ENCODE measurements at places on chromosomes 2 and 18.

- peak; percentile 42 for DNase-seq
Observed at GRCh38 chr2:208072250-208072892, 47.0 kb upstream of the PLEKHM3 start.

GRCh38 chr18:11885278-11885947, 22.7 kb downstream of the MPPE1 start:
- DNase-seq: no peak

DNA sequence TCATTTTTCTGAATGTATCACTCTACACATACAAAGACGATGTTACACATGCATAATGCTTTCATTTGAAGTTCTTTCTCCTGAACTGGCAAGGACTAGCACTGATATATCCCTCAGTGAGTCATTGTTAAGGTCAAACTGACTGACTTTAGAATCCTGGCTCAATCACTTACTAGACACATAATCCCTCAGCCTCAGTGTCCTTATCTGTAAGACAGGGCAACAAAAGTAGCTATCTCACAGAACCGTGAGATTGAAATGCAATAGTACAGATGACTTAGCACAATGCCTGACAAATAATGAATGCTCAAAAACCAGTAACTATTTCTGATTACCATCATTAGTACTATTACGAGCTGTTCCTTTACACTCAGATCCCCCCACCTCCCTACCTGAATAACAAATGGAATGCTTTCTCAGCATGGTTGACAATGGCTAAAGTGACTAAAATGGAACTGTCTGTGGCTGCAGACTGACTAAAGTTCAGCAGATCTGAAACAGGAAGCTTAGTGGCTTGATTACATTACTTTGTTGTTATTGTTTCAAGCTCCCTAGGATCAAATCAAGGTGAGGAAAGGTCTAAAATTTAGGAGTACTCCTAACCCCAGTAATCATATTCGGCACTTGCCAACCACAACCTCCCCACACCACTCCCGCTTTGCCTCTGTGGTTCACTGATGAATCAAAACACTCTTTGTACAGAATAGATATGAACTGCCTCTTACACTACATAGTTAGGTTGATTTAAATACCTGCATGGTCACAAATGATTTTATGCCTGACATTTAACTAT, 35.8 kb upstream of the CACNB4 start:
- DNase-seq: no peak

DNA sequence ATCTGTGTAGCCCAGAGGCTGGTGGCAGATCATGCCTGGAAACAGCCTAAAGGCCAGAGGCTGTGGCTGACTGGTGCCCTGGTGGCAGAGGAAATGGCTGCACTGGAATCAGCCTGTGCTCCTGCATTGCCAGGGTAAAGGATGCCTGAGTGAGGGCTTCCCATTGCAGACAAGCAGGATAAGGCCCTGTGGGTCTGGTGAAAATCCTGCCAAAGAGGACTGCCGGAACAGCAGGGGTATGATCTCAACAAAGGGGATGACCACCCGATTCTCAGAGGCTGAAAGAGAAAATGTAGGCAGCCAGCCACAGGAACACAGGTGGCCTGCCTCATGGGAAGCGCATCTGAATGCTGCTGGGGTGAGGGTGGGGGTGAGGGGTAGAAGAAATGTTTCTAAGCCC, 48.2 kb downstream of the FBXO48 start:
- DNase-seq: no peak

DNA sequence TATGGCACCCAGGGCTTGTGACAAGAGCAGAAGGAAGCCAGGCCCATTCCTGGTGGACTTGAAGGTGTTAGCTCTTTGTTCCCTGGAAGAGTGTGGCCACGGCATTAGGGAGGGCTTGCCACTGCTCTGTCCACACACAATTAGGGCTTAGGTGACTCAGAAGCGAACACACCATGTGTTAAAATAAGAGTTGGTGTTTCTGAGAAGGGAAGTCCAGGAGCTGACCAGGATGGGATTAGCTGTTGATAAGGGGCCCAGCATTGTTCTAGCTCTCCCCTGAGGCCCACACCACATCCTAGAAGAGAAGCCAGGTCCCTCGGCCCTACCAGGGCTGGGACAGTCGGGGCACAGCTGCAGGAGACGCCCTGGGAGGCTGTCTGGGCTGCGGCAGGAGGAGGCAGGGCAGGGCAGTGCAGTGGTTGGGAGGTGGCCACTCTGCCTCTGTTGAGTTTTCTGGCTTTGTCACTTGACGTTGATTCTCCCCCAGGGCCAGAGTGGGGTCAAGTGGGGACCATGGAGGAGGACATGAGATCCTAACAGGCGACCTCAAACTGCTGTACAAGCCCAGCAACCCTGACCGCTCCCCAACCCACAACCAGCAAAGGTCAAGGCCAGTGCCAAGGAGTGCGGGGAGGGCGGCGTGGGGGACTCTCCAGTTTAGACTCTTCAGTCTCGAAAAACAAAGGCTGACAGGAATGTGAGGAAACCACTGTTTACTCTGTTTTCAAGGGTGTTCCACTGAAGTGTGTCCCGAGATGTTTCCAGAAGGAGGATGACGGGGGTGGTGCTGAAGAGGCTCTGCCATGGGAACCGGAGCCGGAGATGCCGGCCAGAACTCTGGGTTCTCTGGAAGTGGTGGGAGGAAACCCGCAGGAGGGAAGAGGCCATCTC, 16.8 kb downstream of the GNLY start:
- DNase-seq: no peak

GRCh38 chr2:75949385-75950030, 238.8 kb upstream of the GCFC2 start:
- DNase-seq: no peak

DNA sequence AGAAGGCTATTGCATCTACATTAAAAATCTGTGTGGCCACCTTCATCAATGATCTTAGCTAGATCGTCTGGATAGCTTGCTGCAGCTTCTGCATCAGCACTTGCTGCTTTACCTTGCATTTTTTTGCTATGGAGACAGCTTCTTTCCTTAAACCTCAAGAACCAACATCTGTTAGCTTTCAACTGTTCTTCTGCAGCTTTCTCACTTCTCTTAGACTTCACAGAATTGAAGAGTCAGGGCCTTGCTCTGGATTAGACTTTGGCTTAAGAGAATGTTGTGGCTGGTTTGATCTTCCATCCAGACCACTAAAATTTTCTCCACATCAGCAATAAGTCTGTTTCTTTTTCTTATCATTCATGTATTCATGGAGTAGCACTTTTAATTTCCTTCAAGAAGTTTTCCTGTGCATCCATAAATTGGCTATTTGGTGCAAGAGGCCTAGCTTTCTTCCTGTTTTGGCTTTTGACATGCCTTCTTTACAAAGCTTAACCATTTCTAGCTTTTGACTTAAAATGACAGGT, 54.4 kb upstream of the MAP4K4 start:
- DNase-seq: no peak

DNA sequence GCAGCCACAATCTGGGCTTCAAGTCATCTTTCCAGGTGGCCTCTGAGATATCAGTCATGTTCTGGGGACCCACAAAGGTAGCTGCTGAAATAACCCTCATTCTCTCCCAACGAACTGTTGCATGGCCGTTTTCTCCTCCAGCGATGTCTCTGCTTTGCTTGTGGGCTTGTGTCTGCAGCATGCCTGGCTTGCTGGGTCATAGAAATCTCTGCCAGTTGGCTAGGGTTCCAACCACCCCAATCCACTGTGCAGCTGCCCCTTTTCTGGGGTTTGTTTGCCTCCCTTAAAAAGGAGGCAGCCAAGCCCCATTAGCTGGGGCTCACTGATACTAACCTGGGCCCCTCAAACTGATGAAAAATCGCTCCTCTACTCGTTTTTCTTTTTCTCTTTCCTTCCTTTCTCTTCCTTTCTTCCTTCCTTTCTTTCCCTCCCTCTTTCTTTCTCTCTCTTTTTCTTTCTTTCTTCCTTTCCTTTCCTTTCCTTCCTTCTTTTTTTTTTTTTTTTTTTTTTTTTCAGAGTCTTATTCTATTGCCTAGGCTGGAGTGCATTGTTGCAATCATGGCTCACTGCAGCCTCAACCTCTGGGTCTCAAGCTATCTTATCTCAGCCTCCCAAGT, 680.0 kb downstream of the EPHA4 start:
- DNase-seq: no peak

DNA sequence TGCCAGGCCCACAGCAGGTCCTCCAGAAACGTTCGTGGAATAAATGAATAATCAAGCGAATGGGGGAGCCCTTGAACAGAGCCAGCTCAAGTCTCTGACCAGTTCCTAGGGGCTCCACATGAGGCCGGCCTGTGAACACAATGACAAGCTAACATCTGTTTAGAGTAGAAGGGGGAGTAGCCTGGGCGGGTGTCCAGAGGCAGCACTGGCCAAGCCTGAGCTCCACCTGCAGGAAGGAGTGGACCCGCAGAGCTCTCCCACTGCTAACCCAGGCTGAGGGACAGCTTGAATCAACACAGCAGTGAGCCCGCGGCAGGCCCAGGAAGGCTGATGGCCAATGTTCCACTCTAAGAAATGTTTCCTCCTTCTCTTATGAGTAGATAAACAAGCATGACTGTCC, 234.8 kb upstream of the RAB6C start:
- no peak for DNase-seq

DNA sequence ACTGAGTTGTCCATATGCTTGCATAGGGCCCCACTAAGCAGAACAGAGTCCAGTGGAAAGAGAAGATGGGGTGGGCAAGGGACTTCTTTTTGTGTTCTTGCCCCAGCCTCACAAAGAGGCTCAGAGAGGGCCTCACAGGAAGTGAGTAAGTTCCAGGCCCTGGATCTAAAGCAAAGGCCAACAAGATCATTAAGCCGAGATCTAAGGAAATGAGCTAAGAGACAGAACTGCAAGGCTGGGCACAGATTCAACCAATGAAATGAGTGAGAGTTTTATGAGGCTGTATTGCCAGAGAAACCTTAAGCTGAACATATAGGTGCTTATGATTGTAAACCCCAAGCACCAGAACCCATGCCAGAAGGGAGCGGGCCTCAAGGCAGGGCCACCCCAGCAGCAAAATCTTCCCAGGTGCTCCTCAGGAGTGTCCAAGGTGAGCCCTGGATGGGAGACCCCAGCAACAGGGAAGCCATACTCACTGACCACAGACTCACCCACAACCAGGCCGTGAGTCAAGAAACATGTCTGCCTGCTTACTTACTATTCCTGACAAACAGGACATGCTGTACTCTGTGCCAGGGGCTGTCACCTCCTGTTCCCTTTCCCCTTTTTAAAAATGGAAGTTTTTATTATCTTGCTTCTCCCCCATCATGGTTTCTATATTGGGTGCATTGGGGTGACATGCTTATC, 40.2 kb downstream of the SLC14A1 start:
- no peak for DNase-seq

GRCh38 chr2:217993138-217993537, 9.7 kb downstream of the TNS1 start:
- DNase-seq: no peak

- DNase-seq: no peak
Observed at GRCh38 chr18:74840492-74841167, 243.0 kb downstream of the ZNF407 start.
